Inflammatory macrophage treated with lipopolysaccharide for 4 hours (primary cell): ENCODE measurements at places on chromosomes 5 and 9.

GRCh38 chr5:107576736-107577393 lies 93.9 kb downstream of the EFNA5 start:
- no peak for DNase-seq

DNA sequence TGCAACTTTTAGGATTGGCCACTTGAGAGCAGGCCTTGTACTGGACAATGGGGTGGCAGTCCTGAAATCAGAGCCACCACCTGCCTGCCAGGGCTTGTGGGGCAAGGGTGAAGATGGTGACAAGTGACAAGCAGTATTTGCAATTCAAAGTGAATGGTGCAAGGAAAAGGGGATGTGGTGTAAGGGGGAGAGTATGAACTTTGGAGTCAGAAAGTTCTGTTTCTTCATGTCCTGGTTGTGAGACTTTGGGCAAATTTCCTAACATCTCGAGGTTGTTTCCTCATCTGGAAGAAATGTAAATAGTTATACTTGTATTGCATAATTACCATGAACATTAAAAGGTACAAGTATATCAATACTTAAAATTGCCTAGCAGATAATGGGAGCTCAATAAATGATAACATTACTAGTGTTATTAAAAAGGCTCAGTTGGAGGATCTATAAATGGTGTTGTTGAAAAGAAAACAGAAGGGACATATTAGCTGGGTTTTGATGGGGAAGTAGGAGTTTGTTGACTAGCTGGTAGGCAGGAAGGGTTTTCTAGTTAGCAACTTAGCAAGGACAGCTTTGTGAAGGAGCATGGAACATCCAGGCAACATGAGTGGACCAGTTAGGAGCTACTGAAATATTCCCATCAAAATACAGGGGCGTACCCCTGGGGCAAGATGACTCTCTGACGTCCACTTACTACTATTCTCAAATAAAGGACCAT lies 21.3 kb upstream of the MEGF9 start:
- DNase-seq = peak; percentile 97

DNA sequence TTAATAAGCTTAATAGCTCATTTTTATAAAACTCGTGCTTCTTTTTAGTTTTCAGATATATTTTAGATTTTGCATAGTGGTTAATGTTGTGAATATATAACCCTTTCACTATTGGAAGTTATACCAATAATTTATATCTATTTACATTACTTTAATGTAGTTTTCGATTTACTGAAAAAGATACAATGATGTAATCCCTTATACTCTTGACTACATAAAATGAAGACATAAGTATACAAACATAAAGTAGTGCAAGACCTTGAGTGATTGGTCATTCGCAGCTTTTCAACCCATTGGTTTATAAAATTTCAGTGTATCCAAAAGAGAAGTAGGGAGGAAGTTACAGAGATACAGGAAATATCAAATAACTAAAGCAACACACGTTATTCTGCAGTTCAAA lies 84.3 kb upstream of the GRHPR start:
- DNase-seq = no peak

- DNase-seq = peak; percentile 44
Measured at GRCh38 chr5:130109152-130109551, 204.9 kb downstream of the CHSY3 start.

- DNase-seq = peak; percentile 40
Measured at GRCh38 chr9:131732061-131732526, 7.8 kb downstream of the RAPGEF1 start.

GRCh38 chr5:42720251-42720650 lies 36.4 kb upstream of the CCDC152 start:
- DNase-seq = peak; percentile 14

DNA sequence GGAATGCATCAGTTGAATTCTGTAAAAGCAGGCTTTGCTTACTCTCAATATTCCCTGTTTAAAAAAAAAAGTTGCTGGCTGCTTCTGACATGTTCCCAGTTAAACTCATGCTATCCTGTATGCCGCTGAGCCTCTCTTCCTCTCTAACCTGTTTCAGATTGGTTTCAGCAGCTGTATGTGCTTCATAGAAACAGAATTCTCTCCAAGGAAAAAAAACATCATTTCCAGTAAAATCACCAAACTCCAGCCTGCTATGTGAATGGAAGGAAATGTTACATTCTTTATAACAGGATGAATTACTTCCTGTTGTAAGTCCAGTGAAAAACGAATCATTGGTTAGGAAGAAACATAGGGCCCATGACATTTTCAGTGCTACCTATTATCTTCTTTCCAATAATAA lies 25.7 kb upstream of the KCNV2 start:
- no peak for DNase-seq

GRCh38 chr9:129237164-129237611 lies 59.1 kb upstream of the IER5L start:
- peak; percentile 44 for DNase-seq

DNA sequence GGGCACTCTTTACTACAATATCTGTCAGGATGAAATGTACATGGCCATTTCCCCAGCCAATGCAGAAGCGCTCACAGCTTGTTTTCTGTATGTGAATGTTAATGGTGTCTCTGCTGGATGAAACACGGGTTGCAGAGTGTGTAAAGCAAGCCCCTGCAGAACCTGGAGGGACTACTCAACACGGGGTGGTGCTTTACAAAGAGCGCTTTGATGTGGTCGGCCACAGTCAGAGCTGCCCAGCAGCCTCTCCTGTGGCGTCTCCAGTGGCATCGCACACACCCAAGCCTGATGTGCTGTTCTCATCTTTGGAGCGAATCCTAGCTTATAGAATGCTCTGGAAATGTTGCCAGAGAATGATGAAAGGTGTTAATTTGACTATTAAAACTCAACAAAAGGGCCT lies 162.7 kb upstream of the NFIL3 start:
- DNase-seq = no peak

DNA sequence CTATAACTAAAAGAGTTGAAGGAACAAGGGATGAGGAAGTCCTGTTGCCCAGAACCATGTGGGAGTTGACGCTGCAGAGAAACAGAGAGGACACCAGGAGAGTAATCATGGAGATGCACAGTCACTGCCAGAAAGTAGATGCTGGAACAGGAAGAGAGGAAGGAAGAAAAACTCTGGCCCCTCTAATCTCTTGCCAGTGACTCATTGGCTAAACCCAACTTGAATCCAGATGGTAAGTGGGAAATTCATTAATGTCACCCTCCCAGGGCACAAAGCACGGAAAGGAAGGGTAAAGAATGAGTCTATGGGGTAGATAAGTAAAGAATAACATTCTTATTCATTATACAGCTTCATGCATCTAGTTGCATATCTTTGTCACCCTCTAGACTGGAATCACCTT lies 631.9 kb downstream of the PRELID2 start:
- no peak for DNase-seq

DNA sequence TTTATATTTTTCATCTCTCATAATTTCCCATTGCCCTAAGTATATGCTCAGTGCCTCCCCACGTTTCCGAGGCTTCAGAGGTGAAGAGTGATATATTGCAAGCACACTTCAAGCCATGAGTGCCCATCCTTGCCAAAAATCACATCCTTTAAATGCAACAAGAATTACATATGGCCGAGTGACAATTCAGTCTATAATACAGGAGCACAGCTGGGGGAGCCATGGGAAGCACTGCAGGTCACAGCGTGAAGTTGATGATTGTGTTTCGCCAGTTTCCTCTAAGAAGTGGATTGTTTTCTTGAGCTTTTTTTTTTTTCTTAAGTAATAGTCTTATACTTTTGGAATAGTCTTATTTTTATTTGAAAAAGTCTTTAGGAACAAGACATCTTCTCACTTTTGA lies 61.1 kb downstream of the MTRR start:
- DNase-seq = no peak

- no peak for DNase-seq
Measured at GRCh38 chr5:140634103-140634502, 1.1 kb upstream of the CD14 start.
